Stimulated activated CD8-positive, alpha-beta memory T cell treated with anti-CD3 and anti-CD28 coated beads, Interleukin-15, amount 100 ng/mL, for 48 hours (primary cell): ENCODE measurements at places on chromosomes 12 and 14.

- DNase-seq, result no peak
These were observed 61.0 kb upstream of the FKBP4 start for GRCh38 chr12:2733493-2734355.

GRCh38 chr12:14936224-14936861, 2.0 kb downstream of the ERP27 start:
- no peak for DNase-seq

DNA sequence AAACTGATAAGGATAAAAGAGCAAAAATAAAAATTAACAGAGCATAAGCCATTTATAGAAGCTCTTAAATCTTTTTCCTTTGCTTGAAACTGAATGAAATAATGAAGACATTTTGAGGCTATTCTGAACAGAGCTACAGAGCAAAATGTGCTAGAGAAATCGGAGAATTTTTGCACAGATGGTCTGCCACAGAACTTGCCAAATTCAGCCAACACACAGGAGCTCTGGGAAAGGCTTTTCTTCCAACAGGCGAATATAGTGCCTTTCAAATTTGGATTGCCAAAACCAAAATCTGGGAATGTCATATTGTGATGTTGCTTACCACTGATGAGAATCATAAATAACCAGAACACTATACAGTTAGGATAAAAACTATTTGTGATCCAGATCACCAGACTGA, 406.3 kb downstream of the RPL10L start:
- no peak for DNase-seq

DNA sequence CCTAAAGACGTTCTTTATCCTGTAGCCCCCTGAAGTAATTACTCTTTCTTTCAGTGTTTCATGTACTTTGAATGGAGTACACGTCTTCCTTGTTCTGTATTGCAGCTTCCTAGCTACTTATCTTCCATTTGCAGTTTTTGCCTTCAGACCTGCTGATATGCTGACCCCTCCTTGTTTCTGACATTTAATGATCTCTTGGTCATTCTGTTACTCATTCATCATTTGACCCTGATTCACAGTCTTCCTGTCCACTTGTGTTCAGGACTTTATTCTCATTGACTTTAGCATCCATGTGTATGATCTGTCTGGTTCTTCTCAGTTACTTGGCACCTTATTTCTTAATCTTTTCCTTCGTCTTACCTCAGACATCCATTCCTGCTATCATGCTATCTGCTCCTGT, 22.2 kb downstream of the CPSF2 start:
- no peak for DNase-seq

DNA sequence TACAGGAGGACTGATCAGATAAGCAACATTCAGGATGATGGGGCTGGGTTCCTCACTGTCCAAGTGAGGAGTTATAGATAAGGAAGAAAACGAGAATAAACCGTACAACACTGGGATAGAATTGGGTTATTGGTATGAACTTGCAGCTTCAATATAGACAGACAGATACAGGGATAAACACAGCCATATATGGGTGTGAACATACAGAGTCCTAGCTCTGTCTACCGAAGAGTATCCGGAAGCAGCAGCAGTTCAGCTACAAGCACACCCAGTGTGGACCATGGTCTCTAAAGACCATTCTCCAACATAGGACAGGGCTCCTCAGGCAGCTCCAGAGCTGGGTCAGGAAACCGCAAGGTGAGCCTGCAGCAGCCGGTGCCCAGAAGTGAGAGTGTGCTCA, 40.8 kb downstream of the CDC42BPB start:
- DNase-seq, result no peak

DNA sequence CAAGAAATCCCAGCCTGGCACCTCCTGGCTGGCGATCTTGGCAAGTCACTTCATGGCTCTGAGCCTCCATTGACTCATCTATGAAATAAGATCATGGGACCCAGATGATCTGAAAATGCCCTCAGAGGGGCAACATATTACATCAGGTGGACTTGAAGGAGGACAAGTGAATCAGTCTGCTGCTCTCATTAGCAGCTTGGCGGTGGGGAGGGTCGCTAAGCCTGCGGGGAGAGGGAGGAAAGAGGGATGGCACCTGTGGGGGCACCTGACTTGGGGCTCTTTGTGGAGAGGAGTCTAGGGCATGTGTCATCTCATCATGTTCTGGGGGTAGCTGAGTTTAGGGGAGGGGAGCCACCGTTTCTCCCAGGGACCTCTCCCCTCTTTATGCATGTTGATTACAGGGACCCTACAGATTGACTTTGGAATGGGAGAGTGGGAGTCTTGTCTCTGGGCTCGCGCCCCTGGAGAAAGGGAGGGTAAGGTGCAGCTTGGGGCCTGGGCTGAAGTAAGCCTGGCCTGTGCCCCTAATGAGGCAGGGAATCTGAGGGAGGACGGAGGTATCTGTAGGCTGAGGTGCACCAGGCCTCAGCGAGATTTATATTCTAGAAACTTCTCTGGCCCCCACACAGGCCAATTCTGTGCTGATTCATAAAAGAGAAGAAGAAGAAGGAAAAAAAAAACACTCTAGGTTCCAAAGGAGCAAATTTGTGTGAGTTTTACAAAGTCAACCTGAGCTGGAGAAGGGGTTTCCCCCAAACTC, 29.3 kb upstream of the BATF start:
- DNase-seq, result no peak

GRCh38 chr12:39592295-39592694, 27.3 kb downstream of the ABCD2 start:
- DNase-seq, result no peak
